Activated CD4-positive, CD25-positive, alpha-beta regulatory T cell treated with anti-CD3 and anti-CD28 coated beads, Interleukin-2, amount 50 U/mL, for 24 hours (primary cell): ENCODE measurements at places on chromosomes 1 and 21.

- peak; percentile 81 for ATAC-seq
Measured at GRCh38 chr1:42966688-42967612, 8.3 kb upstream of the SLC2A1 start.

- no peak for ATAC-seq
Measured at GRCh38 chr21:33203371-33203724, 26.4 kb upstream of the IFNAR2 start.

DNA sequence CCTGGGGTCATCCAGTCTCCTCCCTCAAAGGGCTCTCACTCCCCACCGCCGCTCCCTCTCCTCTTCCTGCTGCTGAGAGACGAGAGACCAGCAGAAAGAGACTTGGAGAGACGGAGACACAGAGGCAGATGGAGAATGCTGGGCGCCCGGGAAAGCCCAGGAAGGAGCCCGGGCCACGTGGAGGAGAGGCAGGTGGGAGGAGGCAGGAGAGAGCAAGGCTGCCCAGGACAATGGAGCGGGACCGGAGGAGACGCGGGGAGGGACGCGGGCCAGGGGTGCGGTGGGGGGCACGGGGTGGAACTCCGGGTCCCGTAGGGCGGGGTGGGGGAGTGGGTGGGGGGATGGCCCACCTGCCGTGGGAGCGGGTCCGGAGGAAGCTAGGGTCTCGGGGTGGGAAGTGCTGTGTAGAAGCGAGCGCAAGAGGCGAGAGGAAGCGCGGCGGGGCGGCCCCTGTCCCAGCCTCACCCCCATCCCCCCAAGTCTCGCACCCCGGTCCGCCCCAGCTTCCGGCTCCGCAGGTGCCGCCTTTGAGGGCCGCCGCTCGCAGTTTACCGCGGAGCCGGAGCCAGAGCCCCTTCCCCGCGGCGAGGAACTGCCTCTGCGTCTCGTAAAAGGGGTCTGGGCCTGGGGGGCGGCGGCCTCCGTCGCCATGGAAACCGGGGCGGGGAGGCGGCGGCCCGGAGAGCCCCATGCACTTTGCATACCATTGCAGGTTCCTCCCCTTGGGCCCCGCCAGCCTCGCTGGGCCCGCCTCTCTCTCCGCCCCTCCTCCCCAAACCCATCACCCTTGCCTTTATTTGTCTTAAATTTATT is 11.7 kb upstream of the EPHA2 start:
- ATAC-seq = peak; percentile 85

GRCh38 chr1:225944951-225945350 is 3.9 kb upstream of the LEFTY2 start:
- no peak for ATAC-seq

DNA sequence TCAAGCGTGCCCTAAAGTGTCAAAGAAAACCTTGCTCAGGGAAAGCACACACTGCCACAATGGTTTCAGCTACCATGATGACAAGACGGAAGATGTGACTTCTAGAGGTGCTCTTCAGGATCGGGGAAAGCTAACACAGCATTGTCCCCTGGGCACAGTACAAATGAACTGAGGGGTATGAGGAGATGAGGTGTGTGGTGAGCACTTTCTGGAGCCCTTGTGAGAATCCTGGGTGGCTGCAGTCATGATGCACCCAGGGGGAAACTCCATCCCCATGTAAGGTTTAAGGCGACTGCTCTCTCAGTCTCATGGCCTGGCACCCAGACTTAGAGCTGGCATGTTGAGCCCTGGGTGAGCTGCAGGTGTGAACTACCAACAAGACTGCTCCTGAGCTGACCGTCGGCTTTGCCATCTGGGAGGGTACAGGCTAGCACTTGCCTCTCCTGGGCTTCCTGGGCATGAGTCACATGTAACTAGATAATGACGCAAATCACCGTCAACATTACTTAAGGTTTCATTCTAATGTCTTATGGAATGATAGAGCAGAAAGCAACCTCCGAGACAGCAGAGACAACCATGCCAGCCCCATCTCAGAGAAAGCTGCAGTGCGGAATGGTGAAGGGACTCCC is 144.6 kb downstream of the CLIC6 start:
- no peak for ATAC-seq

- ATAC-seq = no peak
Measured at GRCh38 chr1:151495316-151495715, 15.9 kb upstream of the CGN start.

DNA sequence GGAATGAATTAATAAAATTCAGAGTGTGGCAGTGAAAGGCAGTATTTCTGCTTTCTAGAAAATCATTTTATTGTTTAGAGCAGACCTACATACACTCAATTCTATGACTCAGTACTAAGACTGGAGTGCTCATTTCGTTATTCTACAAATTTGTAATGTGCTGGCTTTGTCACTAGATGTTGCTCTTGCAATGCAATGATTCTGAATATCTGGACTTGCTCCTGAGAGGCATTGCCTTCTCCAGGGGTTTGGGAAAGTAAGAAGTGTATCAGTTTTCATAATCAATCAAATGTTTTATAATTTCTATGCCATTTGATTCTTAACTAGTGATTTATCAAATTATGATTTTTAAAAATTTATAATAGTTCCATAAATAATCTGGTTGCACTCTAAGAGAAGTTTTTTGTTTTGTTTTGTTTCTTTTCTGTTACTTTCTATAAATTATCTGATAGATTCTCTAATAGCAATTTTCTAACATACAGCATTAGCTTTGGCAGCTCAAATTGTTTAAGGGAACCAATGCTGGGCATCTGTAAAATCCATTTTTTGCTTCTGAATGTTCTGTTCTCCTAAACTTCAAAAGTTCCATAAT is 280.5 kb upstream of the SGIP1 start:
- ATAC-seq = peak; percentile 68

GRCh38 chr1:243718893-243719292 is 131.2 kb downstream of the AKT3 start:
- ATAC-seq = no peak

GRCh38 chr21:25735646-25736597 is 1.1 kb downstream of the GABPA start:
- ATAC-seq = peak; percentile 42

- no peak for ATAC-seq
Measured at GRCh38 chr1:48105165-48105564, 108.0 kb upstream of the TRABD2B start.

- ATAC-seq = no peak
Measured at GRCh38 chr1:32874860-32875752, 4.4 kb upstream of the FNDC5 start.

DNA sequence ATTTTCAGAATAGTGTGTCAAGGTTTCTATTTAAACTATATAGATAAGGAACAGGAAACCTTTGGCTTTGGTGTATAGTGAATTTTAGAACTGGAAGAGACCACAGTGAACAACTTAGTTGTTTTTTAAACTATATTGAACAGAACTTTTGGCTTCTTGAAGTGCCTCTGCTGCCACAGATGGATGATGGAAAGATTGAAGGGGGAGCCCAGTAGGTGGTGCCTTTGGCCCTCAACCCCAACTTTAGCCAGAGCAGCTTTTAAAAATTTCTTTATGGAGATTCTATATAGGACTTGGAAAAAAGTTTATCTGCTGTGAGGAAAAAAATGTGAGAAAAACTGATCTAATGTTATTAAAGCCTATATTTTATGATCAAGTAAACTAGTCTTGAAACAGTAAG is 50.2 kb downstream of the SWT1 start:
- no peak for ATAC-seq

GRCh38 chr1:71565262-71565661 is 484.4 kb upstream of the ZRANB2 start:
- ATAC-seq = no peak

- ATAC-seq = no peak
Measured at GRCh38 chr1:231286603-231287002, 45.6 kb downstream of the GNPAT start.
